Stimulated activated CD4-positive, alpha-beta T cell treated with anti-CD3 and anti-CD28 coated beads, Interleukin-1b, Interleukin-23, amount 100 ng/mL, for 48 hours (primary cell): ENCODE measurements at places on chromosomes 7 and 10.
A peak's percentile ranks its signal among the peaks of the same experiment; 100 is the strongest.

GRCh38 chr10:133336577-133337369, at the start of gene CALY:
CALY (minus strand) TSS chr10:133336896; CDS start chr10:133328989, 7,907 bp downstream.
- peak; percentile 66 for DNase-seq

DNA sequence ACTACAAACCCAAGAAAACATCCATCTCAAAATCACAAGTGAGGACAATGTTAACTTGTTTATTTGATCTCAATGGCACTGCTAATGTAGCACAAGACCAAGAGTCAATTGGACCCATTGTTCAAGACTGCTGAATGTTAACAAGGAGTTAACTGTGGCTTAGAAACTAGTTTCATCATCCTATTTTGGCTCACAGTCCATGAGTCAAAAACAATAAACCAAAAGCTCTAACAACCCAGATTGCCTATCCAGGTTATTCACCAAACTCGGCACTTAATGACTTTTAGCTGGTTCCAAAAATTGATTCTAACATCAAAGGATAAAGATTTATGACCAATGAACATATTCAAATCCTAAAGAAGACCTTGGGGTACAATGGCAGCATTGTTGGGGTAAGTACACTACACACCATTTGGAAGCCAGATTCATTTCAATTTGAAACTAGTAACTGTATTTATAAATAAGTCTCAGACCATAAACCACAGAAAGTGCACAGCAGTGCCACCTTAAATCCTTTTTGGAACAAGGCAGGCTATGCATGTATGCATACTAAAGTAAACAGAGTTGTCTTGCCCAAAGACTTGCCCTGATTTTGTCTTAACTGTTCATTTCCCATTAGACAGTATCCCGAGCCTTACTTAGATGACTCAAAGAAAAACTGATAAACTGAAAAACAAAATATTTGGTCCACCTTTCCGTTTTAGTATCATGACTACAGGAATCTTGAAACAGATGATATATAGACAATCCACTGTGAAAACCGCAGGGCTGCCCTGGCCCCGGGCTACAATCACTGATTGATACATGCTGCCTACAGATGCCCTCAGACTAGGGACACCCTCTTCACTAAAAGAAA, 84.5 kb downstream of the SRPK2 start:
- DNase-seq, result no peak

GRCh38 chr7:129279757-129280156, 54.9 kb downstream of the AHCYL2 start:
- DNase-seq, result no peak

- no peak for DNase-seq
Observed at GRCh38 chr7:88775838-88776237, 16.3 kb downstream of the ZNF804B start.

DNA sequence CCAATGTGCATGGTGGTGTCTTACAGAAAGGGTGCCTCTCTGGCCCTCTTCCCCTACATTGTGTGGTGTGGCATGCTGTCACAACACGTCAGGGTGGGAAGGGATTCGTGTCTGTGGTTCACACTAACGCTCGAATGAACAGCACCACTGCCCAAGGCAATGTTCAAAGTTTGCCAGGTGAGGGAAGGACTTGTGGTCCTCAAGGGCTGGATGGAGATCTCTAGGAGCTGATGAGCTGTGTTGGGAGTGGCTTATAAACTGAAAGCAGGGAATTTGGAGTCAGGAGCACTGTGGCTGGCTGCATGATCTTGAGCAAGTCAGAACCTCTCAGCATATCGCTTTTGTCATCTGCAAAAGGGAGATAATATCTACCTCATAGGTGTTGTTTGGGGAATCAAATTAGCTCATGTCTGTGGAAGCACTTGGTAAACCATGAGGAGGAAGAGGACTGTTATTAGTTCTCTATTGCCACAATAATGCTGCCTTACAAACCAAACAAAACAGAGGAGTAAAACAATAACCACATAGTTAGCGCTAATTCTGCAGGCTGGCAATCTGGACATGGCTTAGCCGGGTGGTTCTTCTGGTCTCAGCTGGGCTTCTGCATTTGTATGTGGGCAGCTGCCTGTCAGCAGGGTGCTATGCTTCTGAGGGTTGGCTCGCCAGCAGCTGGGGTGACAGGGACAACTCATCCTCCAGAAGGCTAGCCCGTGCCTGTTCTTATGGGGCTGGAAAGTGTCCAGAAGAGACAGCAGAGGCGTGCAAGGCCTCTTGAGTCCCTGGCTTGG, 22.9 kb upstream of the C10orf105 start:
- no peak for DNase-seq

DNA sequence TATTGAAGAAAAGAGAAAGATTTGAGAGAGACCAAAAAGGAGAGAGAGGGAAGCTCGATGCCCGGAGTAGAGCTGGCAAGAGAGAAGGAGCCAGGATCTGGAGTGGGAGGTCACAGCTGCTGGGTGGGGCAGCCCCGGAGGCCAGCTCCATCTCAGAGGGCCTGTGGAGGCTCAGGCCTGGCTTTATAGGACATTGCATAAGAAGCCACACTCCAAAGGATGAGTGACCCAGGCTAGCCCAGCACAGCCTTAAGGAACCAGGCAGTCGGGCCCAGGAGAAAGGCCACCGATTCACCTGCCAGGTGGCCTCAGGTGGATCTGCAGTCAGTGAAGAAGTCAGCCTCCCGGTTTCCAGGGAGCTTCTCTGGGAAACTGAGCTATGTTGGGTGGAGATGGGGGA, 676 bp downstream of the PLAC9 start:
- no peak for DNase-seq

GRCh38 chr10:132149917-132150316, 36.8 kb upstream of the DPYSL4 start:
- DNase-seq, result peak; percentile 0

DNA sequence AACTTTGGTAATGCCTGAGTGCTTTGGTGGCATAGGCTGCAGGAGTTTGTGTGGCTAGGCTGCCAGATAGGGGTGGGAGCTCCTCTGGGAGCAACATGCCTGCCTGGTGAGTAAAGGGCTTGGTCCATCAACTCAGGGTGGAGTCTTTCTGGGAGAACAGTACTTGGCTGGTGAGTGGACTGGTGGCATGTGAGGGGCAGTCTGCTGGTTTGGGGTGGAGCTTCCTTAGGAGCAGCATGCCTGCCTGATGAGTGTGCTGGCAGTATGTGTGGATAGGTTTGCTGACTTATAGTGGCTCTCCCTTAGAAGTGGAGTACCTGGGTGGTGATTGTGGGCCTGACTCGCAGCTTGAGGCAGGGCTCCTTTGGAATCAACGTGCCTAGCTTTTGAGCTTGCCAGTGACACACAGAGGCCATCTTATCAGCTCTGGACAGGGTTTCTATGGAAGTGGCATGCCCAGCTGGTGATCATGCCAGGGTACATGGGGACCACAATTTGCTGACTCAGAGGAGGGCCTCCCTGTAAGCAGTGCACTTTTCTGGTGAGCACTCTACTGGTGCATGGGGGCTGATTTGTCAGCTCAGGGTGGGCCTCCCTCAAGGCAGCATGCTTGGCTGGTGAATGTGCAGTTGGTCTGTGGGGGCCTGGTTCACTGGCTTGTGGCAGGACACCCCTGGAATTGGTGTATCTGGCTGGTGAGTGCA, 35.0 kb upstream of the SRI start:
- no peak for DNase-seq

DNA sequence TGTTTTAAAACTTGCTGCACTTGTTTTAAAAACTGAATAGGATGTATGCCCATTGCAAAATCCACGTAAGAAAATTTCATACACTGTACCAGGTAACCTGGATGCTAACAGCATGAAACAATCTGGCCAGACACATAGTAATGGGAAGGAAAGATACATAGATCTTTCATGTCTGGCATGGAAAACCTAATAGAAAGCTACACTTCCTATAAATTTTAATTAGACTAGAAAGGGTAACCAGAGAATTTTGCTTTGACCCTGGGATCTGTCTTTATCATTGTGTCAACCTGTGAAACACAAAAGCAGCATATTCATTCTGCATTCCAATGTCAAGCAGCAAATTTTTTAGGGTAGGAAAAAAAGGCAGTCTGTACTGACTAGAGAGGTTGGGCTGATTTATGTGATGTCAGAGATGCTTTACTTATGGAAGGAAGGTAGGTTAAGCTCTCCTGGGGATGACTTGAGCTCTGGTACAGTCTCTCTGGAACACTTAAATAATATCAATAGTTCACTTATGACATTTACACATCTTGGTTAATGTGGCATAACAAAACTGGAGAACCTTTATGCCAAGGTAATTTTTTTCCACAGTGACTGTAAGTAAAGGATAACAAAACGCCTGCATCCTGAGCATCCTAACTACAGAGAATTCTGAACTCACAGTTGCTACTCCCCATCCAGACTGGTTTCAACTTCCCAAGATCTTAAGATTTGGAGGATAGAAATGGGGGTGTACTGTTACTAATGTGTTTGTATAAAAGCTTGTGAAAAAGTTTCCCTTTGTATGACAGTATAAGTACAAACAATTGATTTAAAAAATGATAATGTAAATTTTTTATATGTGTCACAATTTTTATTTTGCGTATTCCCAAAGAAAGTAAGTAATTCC, 44.7 kb downstream of the DOCK4 start:
- no peak for DNase-seq

- DNase-seq, result no peak
Observed at GRCh38 chr7:151984612-151985011, 28.4 kb downstream of the GALNTL5 start.

- no peak for DNase-seq
Observed at GRCh38 chr10:341081-341740, 206.0 kb downstream of the ZMYND11 start.

DNA sequence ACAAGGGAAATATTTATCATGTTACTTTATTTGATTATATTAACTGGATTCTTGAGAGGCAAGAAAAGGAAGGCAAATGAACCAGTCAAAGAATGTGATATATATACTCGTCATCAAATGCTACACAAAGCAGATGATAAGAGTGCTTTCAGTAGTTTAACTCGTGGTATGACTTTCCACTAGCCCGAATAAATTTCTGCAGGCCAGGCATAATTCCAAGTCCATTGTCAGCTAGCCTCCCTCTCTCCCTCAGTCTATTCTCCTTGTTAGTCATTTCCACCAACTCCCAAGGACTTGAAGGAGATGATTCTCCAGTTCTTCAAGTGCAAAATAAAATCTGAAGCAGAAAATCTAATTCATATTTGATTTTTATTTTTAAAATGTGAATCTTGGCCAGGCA, 190.5 kb downstream of the GLI3 start:
- no peak for DNase-seq

- no peak for DNase-seq
Observed at GRCh38 chr7:42886893-42887505, 24.9 kb downstream of the C7orf25 start.

DNA sequence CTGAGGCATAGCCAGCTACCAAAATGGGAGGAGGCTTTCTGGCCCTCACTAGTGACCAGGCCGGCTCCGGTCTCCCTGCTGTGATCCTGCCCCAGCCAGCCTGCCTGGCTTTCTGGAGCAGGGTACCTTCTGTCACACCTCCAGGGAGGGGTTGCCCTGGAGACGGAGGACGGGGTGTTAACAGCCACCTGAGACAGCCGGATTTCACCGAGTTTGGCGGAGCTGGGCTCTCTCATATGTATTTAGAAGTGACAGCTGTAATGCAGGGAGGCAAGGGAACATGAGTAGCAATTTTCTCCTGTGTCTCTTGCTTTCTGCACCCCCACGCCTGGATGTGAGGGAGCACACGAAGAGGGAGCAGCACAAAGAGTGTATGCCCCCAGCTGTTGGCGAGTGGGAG, 473.3 kb downstream of the PLXNA4 start:
- no peak for DNase-seq

- no peak for DNase-seq
Observed at GRCh38 chr7:97735075-97735474, 3.2 kb downstream of the TAC1 start.

DNA sequence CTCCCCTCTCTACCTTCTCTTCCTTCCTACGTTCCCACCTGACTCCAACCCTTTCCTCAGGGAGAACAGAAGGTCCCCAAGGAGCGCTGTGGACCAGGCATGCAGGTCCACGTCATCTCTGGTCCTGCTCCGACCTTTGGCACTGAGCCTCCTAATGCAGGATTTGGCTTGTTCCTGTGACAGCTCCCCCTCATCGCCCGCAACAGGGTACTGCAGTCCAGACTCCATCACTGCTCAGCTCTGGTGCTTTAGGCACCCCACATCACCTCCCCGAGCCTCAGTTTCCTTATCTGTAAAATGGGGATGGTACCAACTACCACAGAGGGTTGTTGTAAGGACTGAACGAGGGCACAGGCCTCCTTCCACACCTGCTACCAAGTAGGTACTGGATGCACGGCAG, 54.6 kb downstream of the FHIP2A start:
- DNase-seq, result no peak

- DNase-seq, result no peak
Observed at GRCh38 chr10:96673318-96674099, 46.8 kb downstream of the PIK3AP1 start.
